ENCODE measurements at places on chromosomes 16 and 17.

GRCh38 chr16:66844009-66844341 is 239 bp upstream of the CA7 start:
- no peak overlapping the region for H3K27ac ChIP-seq
- peak overlapping the region; percentile 63 for H3K4me3 ChIP-seq
- H3K36me3 ChIP-seq: no peaks in the 10 kb centered on the region
- DNase-seq: peak; percentile 61

GRCh38 chr17:77281122-77281903 is 140.5 kb downstream of the SEC14L1 start:
- peak overlapping the region; percentile 72 for H3K4me3 ChIP-seq
- H3K27ac ChIP-seq: no peak overlapping the region
- no peaks in the 10 kb centered on the region for H3K36me3 ChIP-seq
- DNase-seq: peak; percentile 88
- H3K27me3 ChIP-seq: peaks cover 41% of the 10 kb centered on the region

- peaks cover 5% of the 10 kb centered on the region for H3K27me3 ChIP-seq
- no peaks in the 10 kb centered on the region for H3K36me3 ChIP-seq
- H3K4me1 ChIP-seq: peaks cover 9% of the 10 kb centered on the region
- H3K4me3 ChIP-seq: no peak overlapping the region
Observed at GRCh38 chr16:86243571-86244154, 266.7 kb upstream of the FOXF1 start.

GRCh38 chr16:30112197-30113030 is 923 bp downstream of the GDPD3 start:
- H3K27ac ChIP-seq: no peak overlapping the region
- H3K36me3 ChIP-seq: no peaks in the 10 kb centered on the region
- H3K4me1 ChIP-seq: no peaks in the 10 kb centered on the region
- H3K4me3 ChIP-seq: no peak overlapping the region
- peak; percentile 68 for DNase-seq

DNA sequence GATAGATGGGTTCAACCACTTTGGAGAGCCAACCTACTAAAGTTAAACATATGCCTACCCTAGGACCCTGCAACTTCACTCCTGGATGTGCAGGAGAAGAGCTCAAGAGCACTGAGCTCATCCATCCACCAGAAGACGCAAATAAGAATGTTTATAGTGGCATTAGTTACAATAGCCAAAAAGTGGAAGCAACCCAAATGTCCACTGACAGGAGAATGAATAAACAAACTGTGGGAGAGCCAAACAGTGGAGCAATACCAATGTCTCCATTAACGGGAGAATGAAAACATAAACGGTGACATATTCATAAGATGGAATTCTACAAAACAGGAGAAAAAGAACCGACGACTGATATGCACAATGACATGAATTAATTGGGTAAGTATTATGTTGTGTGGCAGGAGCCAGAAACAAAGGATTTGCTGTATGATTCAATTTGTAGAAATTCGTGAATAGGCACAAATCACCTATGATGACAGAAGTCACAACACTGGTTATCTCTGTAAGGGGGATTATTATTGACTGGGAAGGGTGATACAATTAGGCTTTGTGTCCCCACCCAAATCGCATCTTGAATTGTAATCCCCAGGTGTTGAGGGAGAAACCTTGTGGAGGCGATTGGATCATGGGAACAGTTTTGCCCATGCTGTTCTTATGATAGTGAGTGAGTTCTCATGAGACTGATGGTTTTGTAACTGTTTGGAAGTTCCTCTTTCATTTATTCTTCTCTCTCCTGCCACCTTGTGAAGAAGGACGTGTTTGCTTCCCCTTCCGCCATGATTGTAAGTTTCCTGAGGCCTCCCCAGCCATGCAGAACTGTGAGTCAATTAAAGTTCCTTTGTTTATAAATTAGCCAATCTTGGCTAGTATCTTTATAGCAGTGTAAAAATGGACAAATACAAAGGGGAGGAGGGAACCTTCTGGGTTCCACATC is 57.9 kb upstream of the PLCG2 start:
- H3K36me3 ChIP-seq: no peaks in the 10 kb centered on the region
- H3K27ac ChIP-seq: no peak overlapping the region
- no peak for DNase-seq
- H3K4me1 ChIP-seq: peaks cover 6% of the 10 kb centered on the region

- no peak overlapping the region for H3K4me3 ChIP-seq
- no peak for DNase-seq
- H3K27ac ChIP-seq: no peak overlapping the region
- peaks cover 10% of the 10 kb centered on the region for H3K27me3 ChIP-seq
Observed at GRCh38 chr16:70689035-70689969, 3.4 kb upstream of the MTSS2 start.

Measured in neural progenitor cell (in vitro differentiated cells).